ENCODE measurements at places on chromosomes 1 and 21.
A peak's percentile ranks its signal among the peaks of the same experiment; 100 is the strongest.

DNA sequence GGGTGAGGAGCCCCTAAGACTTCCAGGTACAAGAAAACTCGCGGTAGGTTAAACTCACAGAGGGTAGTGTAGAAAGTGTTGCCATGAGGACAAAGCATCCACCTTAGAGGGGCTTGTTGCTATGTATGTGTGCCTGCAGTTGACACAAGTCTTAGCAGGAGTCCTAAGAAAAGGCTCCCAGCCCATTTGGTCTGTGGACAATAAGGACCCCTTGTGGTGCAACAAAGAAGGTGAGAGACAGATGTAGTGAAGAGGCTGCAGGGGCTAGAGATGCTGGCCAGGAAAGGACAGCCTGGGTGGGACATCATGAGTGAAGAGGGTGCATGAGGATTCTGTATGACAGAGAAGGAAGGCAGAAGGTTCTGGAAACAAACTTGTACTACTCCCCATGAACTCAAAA is 36.3 kb upstream of the IL10 start:
- H3K36me3 ChIP-seq, result no peaks in the 10 kb centered on the region
- no peak overlapping the region for H3K4me3 ChIP-seq
- no peaks in the 10 kb centered on the region for H3K27me3 ChIP-seq
- H3K4me1 ChIP-seq, result no peaks in the 10 kb centered on the region

DNA sequence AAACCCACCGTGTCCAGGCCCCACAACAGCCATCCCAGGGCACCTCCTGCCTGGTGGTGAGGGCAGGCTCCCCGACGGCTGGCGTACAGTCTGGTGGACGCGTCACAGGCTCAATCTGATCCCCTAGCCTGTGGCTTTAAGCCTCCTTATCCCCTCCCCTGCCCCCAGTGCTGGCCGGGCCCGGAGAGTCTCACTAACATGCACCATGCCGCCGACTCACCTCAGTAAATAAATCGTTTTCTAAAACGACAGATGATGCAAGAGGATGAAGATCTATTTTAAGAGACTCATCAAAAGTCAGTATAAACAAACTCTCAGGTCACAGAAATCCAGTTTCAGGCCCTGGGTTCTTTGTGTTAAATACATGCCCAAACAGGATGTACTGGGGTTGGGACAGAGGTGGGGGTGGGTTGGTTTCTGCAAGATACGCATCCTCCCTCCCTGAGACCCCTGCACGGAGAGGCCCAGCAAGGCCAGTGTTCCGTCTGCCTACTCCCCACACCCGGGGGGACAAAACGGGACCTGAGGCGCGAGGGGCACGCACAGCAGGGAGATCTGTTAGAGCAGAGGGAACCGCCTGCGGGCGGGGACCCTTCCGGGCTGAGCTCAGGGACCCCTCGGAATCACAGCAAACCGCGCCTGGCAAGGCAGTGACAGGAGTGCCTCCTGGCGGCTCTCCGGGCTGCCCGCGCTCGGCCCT is 3.1 kb downstream of the PANK4 start:
- H3K4me3 ChIP-seq, result no peak overlapping the region
- peaks cover 19% of the 10 kb centered on the region for H3K4me1 ChIP-seq
- no peak overlapping the region for H3K27ac ChIP-seq
- H3K36me3 ChIP-seq, result no peaks in the 10 kb centered on the region

DNA sequence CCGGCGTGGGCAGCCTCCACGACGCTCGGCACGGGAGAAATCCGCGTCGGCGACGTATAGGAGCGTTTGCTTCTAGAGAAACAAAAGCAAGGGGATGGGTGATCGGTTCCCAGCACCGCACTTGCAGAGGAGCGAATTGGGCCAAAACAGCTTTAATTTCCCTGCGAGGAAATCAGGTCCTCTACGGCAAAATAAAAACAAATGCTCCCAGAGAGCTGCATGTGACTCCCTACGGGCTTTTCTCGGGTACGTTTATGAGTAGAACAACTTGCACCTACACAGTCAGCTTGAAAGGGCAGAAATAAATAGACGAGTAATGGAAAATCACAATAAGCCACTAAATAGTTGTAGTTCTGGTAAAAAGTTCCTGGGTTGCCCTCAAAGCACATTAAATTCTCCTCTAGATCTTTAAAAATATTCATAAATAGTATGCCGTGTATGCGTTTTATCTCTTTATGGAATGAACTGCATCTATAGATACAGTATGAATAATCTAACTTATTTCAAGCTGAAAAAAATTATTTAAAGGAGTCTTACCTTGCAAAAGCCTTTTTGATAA is 1.2 kb downstream of the NHLH2 start:
- no peaks in the 10 kb centered on the region for H3K36me3 ChIP-seq
- no peak overlapping the region for H3K4me3 ChIP-seq

DNA sequence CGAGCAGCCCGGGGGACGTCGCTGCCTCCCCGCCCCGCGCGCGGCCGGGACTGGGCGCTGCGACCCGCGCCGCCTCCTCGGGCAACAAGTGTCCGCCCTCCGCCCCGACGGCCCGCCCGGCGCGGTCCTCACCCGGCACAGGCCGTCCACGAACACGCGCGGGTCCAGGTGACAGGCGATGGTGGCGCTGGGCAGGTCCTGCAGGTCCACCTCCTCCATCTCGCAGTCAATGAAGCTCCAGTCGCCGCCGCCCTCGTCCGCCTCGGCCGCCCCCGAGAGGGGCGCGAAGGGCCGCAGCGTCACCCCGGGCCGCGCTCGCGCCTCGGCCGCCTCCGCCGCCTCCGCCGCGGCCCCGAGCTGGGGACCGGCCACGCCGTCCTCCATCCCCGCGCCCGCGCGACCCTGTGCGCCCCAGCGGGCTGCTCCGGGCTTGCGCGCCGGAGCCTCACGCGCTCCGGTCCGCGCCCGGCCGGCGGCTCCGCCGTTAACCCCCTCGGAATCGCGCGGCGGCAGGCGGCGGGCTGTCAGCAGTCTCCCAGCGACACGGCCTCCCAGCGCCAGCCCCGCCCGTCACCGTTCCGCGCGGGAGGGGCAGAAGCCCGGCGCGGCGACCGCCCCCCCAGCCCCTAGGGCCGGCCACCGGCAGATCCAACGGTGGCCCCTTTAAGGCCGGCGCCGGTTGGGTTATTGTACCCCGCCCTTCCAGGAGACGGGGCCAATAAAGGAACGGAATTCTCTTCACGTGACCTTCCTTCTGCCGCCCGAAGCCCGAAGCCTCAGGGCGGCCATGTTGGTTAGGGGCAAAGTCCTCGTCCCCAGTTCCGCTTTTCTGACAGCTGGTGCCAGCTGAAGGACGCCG is at the start of gene RCAN1:
Gene RCAN1 (minus strand): TSS at position 486 of the 859 bp plus-strand sequence. CDS start 102 bp downstream, at position 384.
- no peaks in the 10 kb centered on the region for H3K36me3 ChIP-seq
- H3K4me1 ChIP-seq, result peaks cover 5% of the 10 kb centered on the region
- no peaks in the 10 kb centered on the region for H3K27me3 ChIP-seq
- DNase-seq, result peak; percentile 96
- peak within 1 kb of the TSS; percentile 69 for H3K4me3 ChIP-seq

GRCh38 chr21:45573452-45574035 is 31.3 kb upstream of the SLC19A1 start:
- H3K4me3 ChIP-seq, result no peak overlapping the region
- H3K27me3 ChIP-seq, result no peaks in the 10 kb centered on the region
- no peaks in the 10 kb centered on the region for H3K4me1 ChIP-seq

DNA sequence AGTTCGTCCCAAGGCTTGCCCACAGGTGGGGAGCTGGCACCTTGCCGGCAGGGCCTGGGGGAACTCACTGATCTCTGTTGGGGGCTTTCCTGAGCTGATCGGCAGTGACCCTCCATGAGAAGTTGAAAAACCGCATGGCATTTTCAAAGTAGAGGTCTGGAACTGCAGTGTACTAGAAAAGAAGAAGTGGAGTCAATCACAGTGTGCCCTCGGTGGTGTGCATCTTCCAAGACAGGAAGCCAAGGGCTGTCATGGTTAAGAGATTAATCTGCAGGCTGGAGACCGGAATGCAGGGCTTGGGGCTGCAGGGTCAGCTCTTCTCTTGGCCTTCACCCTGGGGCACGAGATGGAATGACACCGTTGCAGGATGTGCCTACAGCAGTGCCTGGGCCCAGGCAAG is 56.8 kb downstream of the ECE1 start:
- H3K27me3 ChIP-seq, result no peaks in the 10 kb centered on the region
- H3K27ac ChIP-seq, result no peak overlapping the region
- H3K4me3 ChIP-seq, result no peak overlapping the region
- H3K4me1 ChIP-seq, result no peaks in the 10 kb centered on the region

GRCh38 chr21:29436143-29436542 is 137.4 kb downstream of the BACH1 start:
- no peaks in the 10 kb centered on the region for H3K36me3 ChIP-seq
- no peak for DNase-seq
- H3K4me3 ChIP-seq, result no peak overlapping the region

DNA sequence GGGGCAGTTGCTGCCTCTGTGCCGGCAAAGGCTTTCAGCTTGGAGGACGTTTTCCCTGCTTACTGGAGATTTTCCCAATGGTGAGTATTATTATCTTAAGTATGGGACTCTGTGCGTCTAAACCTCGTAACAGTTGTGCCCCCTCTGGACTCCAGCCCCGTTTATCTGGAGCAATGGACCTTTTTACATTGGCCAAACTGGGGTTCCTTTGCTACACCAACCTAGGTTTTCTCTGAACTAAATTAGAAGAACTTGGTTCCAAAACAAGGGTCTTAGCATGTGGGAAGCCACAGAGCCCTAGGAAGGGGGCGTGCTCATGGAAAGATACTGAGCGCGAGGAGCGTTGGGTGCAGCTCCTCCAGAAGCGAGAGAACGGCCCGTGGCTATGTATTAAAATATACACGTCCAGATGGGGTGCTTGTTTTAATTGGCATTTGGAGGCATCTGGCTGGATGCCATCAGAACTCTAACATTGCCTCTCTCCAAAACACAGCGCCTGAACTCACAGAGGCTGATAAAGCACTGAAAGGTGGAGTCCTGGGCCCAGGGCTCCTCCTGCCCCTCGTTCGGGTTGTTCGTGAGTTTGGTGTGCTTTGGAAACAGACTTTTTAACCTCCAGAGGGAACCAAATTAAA is 28.4 kb downstream of the POFUT2 start:
- H3K27ac ChIP-seq, result no peak overlapping the region
- no peak overlapping the region for H3K4me3 ChIP-seq
- no peaks in the 10 kb centered on the region for H3K27me3 ChIP-seq
- H3K4me1 ChIP-seq, result peaks cover 10% of the 10 kb centered on the region

DNA sequence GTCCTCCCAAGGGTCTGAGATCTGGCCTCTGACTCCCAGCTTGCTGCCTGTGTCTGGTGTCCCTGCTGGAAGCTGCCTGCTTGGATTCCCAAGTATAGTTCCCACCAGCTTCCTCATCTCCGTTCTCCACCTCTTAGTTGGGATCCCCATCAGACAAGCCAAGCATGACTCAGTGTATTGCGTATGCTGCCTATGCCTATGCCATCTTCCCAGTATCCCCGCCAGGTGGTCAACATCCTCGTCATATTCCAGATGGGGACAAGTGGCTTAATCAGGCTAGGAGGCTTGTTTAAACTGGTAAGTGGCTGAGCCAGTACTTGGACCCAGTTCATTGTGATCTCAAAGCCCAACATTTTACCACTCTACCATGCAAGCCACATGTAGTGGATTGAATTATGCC is 204.4 kb downstream of the GRIK3 start:
- no peaks in the 10 kb centered on the region for H3K27me3 ChIP-seq
- H3K4me3 ChIP-seq, result no peak overlapping the region

GRCh38 chr1:22295856-22296255 is 153.0 kb upstream of the WNT4 start:
- H3K4me3 ChIP-seq, result no peak overlapping the region
- no peak overlapping the region for H3K27ac ChIP-seq
- no peaks in the 10 kb centered on the region for H3K4me1 ChIP-seq
- no peaks in the 10 kb centered on the region for H3K36me3 ChIP-seq

DNA sequence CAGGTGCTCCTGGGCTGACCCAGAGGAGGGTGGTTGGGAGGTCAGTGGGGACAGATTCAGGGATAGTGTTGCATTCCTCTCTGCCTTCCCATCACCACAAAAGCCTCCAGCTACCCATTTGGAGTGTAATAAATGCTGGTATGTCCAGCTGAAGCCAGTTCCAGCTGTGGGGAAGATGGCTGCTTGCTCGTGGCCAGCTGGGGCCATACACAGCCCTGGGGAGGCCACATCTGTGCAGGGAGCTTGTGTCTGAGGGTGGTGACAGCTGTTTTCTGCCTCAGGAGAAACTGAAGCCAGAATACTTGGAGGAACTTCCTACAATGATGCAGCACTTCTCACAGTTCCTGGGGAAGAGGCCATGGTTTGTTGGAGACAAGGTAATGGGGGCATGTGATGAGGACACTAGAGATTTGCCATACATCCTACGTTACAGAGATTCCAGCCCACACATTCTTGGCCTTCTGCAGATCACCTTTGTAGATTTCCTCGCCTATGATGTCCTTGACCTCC is 2.7 kb downstream of the GSTM4 start:
- DNase-seq, result no peak
- H3K36me3 ChIP-seq, result no peaks in the 10 kb centered on the region
- H3K27ac ChIP-seq, result no peak overlapping the region

- no peaks in the 10 kb centered on the region for H3K4me1 ChIP-seq
- no peak overlapping the region for H3K4me3 ChIP-seq
- H3K27ac ChIP-seq, result no peak overlapping the region
- no peak for DNase-seq
- H3K27me3 ChIP-seq, result no peaks in the 10 kb centered on the region
Observed at GRCh38 chr1:184302346-184302745, 84.5 kb upstream of the C1orf21 start.
